ENCODE measurements at places on chromosomes 5 and 9. TPM values are rescaled to one million over a fixed set of nuclear protein-coding genes. Genes with fewer than 3 reads are reported as not detected.

Gene C9
- total RNA-seq: not detected

Gene TMEM8B
- total RNA-seq: 3.2 TPM

Gene TIMD4
- total RNA-seq: 8.5 TPM

Gene SIT1
- 45.6 TPM for total RNA-seq

Gene GRM6
- total RNA-seq: not detected

Gene PCDHA1
- total RNA-seq: not detected

Gene FAM200C
- 0.22 TPM for total RNA-seq

Gene FOXD4L6
- not detected for total RNA-seq

Gene FBXO4
- 11.4 TPM for total RNA-seq

Gene FSTL4
- total RNA-seq: not detected

Gene FBP2
- not detected for total RNA-seq

Gene RXRA
- total RNA-seq: 5.9 TPM

Gene SPINK7
- total RNA-seq: not detected

Gene PCDHGA2
- total RNA-seq: 0.15 TPM

Gene IGFBPL1
- not detected for total RNA-seq

Gene ORM2
- total RNA-seq: not detected

Gene AGXT2
- not detected for total RNA-seq

Gene TXNDC8
- not detected for total RNA-seq

Gene ROPN1L
- 0.49 TPM for total RNA-seq

Gene SPATA31C2
- total RNA-seq: not detected

Gene RPL37
- 1,922 TPM for total RNA-seq

Gene RNF224
- not detected for total RNA-seq

Gene TRPM6
- not detected for total RNA-seq

Gene GABRB2
- total RNA-seq: not detected

Gene GARIN3
- total RNA-seq: not detected

Gene SLC1A1
- not detected for total RNA-seq

Gene PCDHGA10
- total RNA-seq: 0.24 TPM

Gene RLN1
- total RNA-seq: 0.71 TPM

Gene SEMA5A
- 0.41 TPM for total RNA-seq

Gene NR4A3
- total RNA-seq: 0.08 TPM

Gene SCGB3A1
- not detected for total RNA-seq

Gene LMNB1
- 26.7 TPM for total RNA-seq

Gene SH3PXD2B
- total RNA-seq: 0.22 TPM

Gene IFNK
- not detected for total RNA-seq

Gene HAPLN1
- total RNA-seq: not detected

Gene KCNT1
- total RNA-seq: not detected

Gene PCDHB15
- total RNA-seq: not detected
